ENCODE measurements at places on chromosomes 13 and 19.

DNA sequence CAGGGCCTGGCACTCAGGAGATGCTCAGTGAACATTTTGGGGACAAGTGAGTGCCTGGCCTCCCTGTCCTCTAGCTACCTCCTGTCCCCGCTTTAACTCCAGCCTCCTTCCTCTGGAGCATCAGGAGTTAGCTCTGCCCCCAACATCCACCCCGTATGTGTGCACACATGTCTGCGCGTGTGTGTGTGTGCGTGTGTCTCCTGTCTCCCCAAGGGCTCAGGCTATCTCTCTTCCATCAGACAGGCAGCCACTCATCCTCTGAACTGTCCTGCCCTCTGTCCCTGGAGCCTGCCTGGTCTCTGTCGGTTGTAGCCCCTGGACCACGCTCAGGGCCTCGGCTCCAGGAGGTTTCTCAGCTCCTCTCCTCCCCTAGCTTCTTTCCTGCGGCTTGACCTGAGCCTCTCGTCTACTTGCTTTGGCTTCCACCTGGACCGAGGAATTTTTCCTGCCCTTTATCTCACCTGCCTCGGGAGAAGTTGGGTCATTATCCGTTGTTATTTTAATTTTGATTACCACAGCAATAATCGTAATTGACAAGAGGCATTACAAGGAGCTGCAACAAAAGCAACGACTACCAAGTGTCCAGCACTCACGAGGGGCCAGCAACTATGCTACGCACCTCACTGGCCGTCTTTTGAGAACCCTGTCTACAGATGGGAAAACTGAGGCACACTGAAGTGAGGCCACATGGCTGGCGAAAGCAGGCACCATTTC, 32.0 kb upstream of the ASF1B start:
- DNase-seq = no peak

- DNase-seq = no peak
Observed at GRCh38 chr19:16442386-16443276, 29.1 kb downstream of the EPS15L1 start.

GRCh38 chr19:23817519-23817918, 58.8 kb upstream of the ZNF681 start:
- DNase-seq = no peak

GRCh38 chr13:72823081-72823480, 41.1 kb downstream of the PIBF1 start:
- DNase-seq = no peak

DNA sequence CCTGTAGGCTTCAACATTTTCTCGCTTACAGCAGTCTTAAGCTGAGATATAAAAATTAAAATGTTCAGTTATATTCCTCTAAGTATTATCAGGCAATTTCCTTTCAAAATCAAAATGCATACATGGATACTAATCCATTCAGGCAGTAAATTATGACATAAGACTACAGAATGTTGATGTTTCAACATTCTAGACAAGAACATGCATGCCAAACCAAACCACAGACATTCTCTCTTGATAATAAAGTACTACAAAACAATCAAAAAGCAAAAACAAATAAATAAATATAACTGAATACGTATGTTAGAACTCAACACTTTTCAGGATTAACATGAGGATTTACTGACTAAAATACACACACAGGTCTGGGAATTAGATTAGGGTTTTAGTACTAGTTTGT, 7.7 kb downstream of the DIS3 start:
- no peak for DNase-seq

- DNase-seq = no peak
Observed at GRCh38 chr13:22009500-22009899, 338.6 kb downstream of the FGF9 start.

DNA sequence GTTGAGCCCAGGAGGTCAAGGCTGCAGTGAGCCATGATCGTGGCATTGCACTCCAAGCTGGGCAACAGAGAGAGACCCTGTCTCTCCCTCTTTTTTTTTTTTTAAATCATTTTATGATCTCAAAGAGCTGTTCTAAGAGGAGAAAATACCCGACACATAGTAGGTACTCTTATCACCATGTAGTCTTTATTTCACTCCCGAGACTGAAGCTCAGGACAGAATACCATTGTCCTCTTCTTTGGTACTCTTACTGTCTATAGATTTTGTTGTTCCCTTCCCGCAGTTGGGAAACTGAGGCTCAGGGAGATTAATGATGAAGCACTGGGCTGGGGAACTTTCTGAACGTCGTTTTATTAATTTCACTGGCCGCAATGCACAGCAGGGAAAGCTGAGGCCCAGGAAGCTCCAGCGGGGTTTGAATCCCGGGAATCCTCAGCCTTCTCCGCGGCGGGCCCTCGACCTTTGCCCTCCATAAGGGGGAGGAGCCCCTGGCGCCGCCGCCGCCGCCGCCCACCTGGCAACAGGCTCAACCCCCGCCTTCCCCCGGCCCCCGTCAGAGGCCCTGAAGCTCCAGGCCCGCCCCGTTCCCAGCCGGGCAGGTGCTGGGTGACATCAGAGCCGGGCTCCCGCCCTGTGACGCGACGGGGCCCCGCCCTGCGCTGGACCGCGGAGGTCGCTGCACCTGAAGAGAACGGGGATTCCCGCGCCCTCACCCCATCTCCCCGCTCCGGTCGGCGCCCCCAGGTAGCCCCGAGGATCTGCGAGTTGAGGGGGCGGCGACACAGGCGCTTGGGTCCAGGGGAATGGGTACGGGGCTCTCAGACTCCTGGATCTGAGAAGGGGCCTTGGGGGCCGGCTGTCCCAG, 1.6 kb downstream of the MYH14 start:
- DNase-seq = no peak

DNA sequence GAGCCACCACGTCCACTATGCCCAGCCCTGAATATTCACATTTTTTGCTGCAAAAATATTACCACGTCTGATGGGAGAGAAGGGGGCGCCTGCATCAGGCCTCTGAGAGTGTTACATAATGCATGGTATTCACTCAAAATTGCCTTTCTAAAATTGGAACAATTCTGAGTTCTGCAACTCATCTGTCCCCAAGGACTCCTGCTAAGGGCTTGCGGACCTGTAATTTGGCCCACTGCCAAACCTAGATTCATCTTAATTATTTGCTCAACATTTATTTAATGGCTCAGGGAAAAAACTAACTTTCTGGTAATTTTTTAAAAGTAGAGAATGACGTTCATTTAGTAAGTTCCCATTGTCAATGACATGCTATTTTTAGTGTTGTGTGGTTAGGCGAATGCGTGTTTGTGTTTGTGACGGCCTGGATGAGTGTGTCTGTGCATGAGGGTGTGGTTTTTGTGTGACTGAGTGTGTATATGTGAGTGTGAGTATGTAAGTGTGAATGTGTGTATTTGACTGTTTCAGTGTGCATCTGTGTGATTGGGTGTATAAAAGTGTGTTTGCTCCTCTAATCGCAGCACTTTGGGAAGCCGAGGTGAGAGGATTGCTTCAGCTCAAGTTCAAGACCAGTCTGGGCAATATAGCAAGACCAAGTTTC, 8.8 kb downstream of the INAFM1 start:
- no peak for DNase-seq

DNA sequence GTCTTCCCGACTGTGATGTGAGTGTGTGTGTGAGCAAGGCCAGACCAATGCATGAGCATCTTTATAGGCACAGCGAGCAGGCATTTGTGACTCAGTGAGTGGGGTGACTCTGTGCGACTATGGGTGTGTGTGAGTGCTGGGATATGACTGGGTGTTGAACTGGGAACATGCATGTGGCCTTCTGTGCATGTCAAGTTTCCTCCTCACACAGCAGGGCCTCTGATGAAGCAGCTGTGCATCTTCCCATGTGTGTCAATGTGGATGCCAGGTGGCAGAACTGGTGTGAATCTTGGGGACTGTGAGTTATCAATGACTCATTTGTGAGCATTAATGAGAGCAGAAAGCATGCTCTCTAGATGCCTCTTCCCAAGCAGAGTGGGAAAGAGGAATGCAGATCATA, 12.1 kb upstream of the LGALS14 start:
- DNase-seq = no peak

DNA sequence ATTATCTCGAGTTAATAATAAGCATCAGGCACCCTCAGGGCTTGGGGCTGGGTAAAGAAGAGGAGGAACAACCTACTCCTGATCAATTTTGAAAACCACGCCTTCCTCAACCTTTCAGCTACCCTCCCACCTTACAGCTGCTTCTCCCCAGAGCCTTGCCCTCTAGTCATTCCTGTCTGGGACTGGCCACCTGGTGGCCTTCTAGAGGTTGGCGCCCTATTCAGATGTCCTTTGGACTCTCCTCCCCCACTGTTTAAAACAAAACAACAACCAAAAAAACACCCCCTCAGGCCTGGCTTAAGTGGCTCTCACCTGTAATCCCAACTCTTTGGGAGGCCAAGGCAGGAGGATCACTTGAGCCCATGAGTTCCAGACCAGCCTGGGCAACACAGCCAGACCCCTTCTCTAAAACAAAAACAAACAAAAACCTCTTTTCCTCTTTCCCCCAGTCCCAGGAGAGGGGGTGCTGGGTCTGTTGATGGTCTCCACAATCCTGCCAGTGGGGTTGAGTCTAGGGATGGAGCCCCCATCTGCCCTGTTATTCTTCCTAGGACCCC, 62.3 kb downstream of the CCDC70 start:
- no peak for DNase-seq

DNA sequence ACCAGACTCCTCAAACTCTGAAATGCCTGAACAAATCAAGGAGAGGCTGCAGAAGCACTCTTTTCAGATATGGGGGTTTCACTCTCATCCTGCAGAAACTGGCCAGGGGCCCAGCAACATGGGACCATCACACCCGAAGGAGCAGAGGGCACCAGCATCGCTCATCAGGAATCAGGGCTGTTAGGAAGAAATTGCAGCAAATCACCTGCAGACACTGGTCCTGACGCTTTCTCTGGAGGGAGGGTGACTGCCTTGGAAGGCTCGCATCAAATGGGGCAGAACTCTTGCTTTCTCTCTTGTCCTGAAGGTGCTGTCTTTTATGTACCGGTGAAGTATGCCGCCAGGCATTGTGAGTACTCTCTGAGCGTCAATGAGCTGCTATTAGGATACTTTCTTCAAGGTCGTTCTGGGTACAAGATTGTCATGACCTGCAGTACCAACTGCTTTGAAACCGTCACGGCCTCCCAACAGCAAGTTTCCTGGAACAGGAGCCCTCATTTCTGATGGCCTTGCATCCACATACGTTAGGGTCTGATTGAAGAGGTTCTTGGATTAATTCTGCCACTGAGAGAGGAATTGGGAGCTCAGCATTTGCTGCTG, 155.7 kb upstream of the SOX1 start:
- peak; percentile 19 for DNase-seq

GRCh38 chr13:51502153-51502651, 49.4 kb upstream of the INTS6 start:
- DNase-seq = no peak

DNA sequence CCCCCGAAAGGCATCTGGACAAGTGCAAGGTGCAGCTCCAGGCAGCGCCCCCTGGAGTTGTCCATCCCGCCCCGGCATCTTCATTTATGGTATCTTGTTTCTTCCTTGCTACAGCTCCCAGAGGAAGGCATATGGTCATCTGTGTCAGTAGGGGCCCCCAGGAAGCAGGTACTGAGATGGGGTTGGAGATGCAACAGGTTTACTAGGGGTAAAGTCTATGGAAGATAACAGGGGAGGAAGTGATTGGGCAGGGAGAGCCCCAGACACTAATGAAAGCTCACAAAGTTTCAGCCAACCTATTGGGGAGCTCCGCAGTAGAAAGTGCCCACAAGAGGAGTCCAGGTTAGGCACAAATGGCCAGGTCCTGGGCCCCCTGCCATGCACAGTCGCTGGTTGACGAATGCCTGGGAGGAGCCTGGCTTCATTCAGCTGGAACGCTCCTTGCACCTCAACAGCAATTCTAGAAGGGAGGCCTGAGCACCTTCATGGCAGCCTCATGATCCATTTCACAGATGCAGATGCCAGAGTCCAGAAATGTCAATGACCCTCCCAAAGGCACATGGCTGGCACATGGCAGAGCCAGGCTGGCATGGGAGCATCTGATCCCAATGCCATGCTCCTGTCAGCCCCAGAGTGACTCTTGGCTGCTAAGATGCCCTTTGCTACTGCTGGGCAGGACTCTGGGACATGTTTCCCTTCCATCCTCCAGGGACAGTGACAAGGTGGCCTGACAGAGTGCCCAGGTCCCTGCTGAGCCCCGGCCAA, 23.8 kb upstream of the PEPD start:
- DNase-seq = no peak

DNA sequence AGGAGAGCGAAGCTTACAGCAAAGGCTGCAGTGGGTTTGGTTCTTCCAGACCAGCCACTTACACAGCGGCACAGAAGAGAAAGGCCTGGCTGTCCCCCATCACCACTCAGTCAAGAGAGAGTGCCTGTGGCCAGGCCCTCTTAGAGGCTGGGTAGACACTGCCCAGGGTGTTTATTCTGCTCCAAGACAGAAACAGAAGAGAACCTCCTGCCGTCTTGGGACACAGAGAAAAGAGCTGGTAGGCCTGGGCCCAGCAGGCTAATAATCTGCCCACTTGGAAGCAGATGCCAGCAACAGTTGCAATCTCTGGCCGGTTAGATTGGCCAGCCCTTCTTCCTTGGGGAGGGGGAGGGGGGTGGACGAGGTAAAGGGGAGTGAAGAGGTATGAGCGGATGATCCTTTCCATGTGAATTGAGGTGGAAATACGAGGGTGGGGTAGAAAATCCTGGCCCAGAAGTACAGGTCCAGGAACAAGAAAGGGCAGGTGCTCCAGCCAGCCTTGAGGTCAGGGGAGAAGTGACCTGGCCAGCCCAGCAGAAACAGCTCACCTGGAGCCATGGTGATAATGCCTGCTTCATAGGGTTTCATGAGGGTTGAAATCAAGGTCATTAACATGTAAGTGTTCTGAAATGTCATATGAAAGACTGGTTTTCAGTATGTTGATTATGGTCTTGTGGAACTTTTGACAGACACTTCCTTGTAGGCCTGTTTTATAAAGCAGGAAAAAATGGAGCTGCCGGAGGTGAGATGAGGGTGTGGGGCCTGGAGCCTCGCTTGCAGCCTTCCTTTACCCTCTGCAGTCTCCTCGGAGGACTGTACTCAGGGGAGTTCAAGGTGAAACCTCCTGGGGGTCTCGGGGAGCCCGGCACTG, 116.9 kb downstream of the SIPA1L3 start:
- DNase-seq = no peak

- peak; percentile 83 for DNase-seq
Observed at GRCh38 chr13:31200637-31200971, 829 bp downstream of the B3GLCT start.

DNA sequence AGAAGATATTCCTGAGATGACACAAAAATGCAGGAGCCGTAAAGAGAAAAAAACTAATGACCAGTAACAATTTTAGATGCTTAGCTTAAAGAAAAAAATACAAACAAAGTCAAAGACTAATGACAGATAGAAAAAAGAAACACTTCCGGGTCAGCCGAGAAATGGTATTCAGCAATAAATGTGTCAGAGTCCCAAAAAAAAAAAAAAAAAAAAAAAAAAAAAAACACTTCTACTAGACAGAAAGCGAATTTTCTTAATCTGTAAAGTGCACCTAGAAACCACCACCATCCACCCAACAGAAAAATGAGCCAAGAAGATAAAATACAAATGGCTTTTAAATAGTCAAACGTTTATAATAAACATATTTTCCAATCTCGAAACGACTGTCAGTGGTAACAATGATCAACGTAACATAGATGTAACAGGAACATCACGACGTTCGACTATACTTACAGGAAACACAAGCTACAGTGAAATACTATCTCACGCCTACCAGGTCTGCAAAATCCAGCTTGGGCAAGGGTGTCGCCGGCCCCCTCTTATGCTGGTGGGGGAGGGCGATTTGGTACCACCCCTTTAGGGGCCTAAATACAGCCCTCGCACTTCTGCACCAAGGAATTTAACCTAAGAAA, 10.6 kb downstream of the ABHD17A start:
- no peak for DNase-seq

GRCh38 chr13:27199696-27200095, 28.1 kb upstream of the USP12 start:
- DNase-seq = no peak

- DNase-seq = no peak
Observed at GRCh38 chr19:50449236-50449899, 16.7 kb downstream of the MYBPC2 start.
